ENCODE measurements at places on chromosomes 1 and 21. TPM values are rescaled to one million over a fixed set of nuclear protein-coding genes. Genes with fewer than 3 reads are reported as not detected.

Gene TLR5
- 0.45 TPM for polyA plus RNA-seq

DNA sequence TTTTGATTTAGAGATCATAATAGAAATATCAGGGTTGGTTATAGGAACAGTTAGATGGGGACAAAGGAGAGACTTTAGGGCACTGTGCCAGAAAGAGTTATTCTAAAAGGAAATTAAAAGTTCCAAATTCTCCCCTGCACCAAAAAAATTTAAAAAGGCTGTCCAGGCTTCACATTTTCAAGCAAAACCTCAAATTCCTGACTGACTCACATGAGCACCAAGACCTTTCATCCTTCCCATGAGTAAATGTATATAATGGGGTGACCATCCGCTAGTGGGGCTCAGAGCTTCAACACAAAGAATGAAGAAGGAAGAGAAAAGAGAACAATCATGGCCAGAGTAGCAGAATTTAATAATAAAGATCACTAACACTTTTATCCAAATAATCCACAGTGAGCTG is 131.6 kb upstream of the MROH9 start:
- no peak for DNase-seq

DNA sequence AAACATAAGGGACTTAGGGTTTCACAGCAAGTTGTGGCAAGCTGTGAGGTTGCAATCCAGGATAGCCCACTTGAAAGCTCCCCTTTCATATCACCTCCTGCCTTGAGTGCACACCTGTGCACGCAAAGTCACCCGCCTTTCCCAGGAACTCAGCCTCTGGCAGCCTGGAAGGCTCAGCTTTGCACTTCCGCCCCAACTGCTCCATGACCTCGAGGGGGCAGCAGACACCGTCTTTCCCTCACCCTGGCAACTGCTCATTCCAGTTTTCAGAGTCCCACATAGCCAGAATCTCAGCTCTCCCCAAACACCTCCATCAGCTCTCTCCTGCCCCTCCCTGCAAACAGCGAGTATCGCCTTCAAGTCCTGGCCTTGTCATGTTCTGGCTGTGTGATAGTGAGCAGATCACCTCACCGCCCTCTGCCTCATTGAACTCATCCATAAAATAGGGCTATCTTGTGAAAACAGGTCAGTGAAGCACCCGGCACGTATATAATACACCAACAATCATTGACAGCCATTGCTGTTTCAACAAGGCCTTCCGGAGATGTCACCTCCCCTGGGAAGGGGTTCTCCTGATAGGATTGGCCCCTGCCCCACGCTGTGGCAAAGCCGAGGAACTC is 32.2 kb upstream of the EPB41 start:
- peak; percentile 87 for DNase-seq

DNA sequence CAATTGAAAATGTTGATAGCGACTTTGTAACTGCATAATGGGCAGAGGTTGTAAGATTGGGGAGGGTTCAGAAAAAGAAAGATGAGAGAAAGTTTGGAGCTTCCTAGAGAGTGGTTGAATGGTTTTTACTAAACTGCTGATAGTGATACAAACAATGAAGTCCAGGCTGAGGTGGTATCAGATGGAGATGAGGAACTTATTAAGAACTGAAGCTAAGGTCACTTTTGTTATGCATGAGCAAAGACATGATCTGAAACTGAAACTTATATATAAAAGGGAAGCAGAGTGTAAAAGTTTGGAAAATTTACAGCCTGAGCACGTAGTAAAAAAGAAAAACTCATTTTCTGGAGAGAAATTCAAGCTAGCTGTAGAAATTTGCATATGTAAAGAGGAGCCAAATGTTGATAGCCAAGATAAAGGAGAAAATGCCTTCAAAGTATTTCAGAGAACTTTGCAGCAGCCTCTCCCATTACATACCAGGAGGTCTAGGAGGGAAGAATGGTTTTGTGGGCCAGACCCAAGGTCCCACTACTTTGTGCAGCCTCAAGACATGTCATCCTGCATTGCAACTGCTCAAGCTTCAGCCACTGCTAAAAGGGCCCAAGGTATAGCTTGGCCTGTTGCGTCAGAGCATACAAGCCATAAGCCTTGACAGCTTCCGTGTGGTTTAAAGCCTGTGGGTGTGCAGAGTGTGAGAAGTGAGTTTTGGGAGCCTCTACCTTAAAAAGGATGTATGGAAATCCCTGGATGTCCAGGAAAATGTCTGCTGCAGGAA is 843.9 kb downstream of the AMY1C start:
- DNase-seq, result no peak

Gene DMRTA2
- not detected for polyA plus RNA-seq

GRCh38 chr1:42817440-42817767 is 207 bp upstream of the SVBP start:
- DNase-seq, result no peak
